ENCODE measurements at places on chromosomes 4 and X. TPM values are rescaled to one million over a fixed set of nuclear protein-coding genes. Genes with fewer than 3 reads are reported as not detected.

DNA sequence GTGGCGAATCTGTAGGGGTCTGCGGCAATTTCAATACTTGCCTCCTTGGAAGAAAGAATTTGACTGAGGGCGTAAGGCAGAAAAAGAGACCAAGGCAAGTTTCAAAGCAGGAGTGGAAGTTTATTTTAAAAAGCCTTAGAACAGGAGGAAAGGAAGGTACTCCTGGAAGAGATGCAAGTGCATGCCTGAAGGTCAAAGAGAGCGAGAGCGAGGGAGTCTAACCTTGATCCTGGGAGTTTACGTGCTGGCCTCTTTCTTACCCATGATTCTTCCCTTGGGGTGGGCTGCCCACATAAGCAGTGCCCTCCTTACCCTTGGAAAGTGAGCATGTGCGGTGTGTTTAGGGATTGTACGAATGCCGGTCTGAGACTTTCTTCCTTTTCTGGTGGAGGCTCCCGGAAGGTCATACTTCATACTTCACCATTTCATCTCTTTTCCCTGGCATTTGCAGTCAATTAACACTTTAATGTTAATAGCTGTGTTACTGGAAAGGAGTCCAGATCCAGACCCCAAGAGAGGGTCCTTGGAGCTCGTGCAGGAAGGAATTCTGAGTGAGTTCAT is 40.0 kb downstream of the ARSD start:
- no peaks in the 10 kb centered on the region for H3K27me3 ChIP-seq
- H3K4me1 ChIP-seq: no peaks in the 10 kb centered on the region
- H3K4me3 ChIP-seq: peak overlapping the region; percentile 44
- no peak for DNase-seq

Gene MYOZ2
- not detected for total RNA-seq

DNA sequence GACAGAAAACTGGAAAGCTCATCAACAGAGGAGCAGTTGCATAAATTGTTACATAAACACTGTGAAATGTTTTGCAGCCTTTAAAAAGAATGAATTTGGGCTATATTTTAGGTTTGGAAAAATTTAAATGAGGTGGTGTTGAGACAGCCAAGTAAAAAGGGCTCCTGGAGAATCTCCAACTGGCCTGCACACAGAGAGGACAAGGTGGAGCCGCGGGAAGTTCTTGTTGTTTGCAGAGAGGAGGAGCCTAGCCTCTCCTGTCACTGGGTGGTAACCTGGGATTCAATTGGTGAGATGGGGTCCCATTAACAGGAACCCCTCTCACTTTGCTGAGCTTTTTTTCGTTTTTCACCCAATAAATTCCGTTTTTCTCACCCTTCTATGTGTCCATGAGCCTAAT is 13.4 kb downstream of the GIMD1 start:
- no peaks in the 10 kb centered on the region for H3K36me3 ChIP-seq
- no peak overlapping the region for H3K27ac ChIP-seq
- no peaks in the 10 kb centered on the region for H3K4me1 ChIP-seq
- H3K27me3 ChIP-seq: no peaks in the 10 kb centered on the region

Gene SPANXC
- not detected for total RNA-seq

DNA sequence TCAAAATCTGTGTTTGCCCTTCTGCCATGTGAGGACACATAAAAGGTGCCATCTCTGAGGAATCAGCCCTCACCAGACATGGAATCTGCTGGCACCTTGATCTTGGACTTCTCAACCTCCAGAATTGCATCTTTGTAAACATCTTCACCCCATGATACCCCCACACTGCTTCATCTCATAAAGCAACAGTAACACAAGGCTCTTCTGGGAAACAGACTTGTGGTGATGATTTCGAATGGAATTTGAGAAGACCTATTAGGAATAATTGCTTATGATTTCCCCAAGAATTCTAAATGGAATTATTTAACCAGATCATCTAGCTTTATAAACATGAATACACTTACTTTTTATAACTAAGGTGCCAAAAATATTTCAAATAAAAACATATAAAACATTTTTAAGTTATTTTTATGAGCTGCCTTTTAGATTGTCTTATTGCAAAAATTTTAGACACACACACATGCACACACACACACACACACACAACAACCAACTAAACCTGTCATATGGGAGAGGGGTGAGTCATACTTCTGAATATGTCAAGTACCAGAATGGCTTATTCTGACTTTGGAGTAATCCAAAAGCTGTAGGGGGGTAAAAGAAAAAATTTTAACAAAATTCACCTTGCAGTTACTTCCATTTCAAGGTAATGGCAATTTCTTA is 82.0 kb downstream of the USP46 start:
- H3K4me3 ChIP-seq: no peak overlapping the region
- no peak for DNase-seq
- H3K27ac ChIP-seq: no peak overlapping the region
- peaks cover 4% of the 10 kb centered on the region for H3K27me3 ChIP-seq

GRCh38 chrX:138946926-138947325 is 235.4 kb upstream of the FGF13 start:
- no peak overlapping the region for H3K4me3 ChIP-seq
- no peaks in the 10 kb centered on the region for H3K36me3 ChIP-seq

Gene MAP3K15
- not detected for total RNA-seq

Gene TBX22
- total RNA-seq: not detected

- no peaks in the 10 kb centered on the region for H3K36me3 ChIP-seq
- H3K4me3 ChIP-seq: no peak overlapping the region
- H3K27me3 ChIP-seq: no peaks in the 10 kb centered on the region
- H3K4me1 ChIP-seq: no peaks in the 10 kb centered on the region
Measured at GRCh38 chr4:178738026-178738425, 1295.8 kb upstream of the AGA start.

GRCh38 chr4:1496116-1496642 is 89.9 kb upstream of the NKX1-1 start:
- DNase-seq: no peak
- H3K27me3 ChIP-seq: no peaks in the 10 kb centered on the region
- no peaks in the 10 kb centered on the region for H3K36me3 ChIP-seq
- no peak overlapping the region for H3K27ac ChIP-seq
- H3K4me3 ChIP-seq: no peak overlapping the region

- peaks cover 21% of the 10 kb centered on the region for H3K4me1 ChIP-seq
- peak; percentile 39 for DNase-seq
- H3K4me3 ChIP-seq: peak within 1 kb of the TSS; percentile 68
- H3K36me3 ChIP-seq: no peaks in the 10 kb centered on the region
Measured at GRCh38 chr4:139556071-139556723, at the start of gene SETD7. Gene SETD7, minus strand, starts transcription at chr4:139556219. Its CDS starts 82 bp downstream, at chr4:139556137.

GRCh38 chrX:34578237-34578636 is 78.8 kb downstream of the TMEM47 start:
- no peaks in the 10 kb centered on the region for H3K4me1 ChIP-seq
- no peaks in the 10 kb centered on the region for H3K36me3 ChIP-seq
- H3K27me3 ChIP-seq: no peaks in the 10 kb centered on the region
- H3K4me3 ChIP-seq: no peak overlapping the region
- no peak overlapping the region for H3K27ac ChIP-seq

GRCh38 chr4:15653864-15654592 is 1.1 kb downstream of the FBXL5 start:
- H3K36me3 ChIP-seq: no peaks in the 10 kb centered on the region
- H3K4me3 ChIP-seq: peak overlapping the region; percentile 67
- peak overlapping the region; percentile 90 for H3K27ac ChIP-seq
- DNase-seq: peak; percentile 8

- H3K4me3 ChIP-seq: no peak overlapping the region
- no peaks in the 10 kb centered on the region for H3K4me1 ChIP-seq
Measured at GRCh38 chr4:182671231-182671630, 246.0 kb downstream of the DCTD start.

- no peak overlapping the region for H3K27ac ChIP-seq
- H3K4me3 ChIP-seq: no peak overlapping the region
- DNase-seq: no peak
- H3K27me3 ChIP-seq: no peaks in the 10 kb centered on the region
- H3K36me3 ChIP-seq: no peaks in the 10 kb centered on the region
- no peaks in the 10 kb centered on the region for H3K4me1 ChIP-seq
Measured at GRCh38 chrX:17495052-17495451, 120.1 kb downstream of the NHS start.

- H3K27me3 ChIP-seq: no peaks in the 10 kb centered on the region
- H3K27ac ChIP-seq: no peak overlapping the region
- H3K36me3 ChIP-seq: no peaks in the 10 kb centered on the region
- H3K4me3 ChIP-seq: no peak overlapping the region
- H3K4me1 ChIP-seq: no peaks in the 10 kb centered on the region
Measured at GRCh38 chr4:67234296-67234695, 311.0 kb downstream of the CENPC start.

Gene MAGEE1
- total RNA-seq: 9.0 TPM

DNA sequence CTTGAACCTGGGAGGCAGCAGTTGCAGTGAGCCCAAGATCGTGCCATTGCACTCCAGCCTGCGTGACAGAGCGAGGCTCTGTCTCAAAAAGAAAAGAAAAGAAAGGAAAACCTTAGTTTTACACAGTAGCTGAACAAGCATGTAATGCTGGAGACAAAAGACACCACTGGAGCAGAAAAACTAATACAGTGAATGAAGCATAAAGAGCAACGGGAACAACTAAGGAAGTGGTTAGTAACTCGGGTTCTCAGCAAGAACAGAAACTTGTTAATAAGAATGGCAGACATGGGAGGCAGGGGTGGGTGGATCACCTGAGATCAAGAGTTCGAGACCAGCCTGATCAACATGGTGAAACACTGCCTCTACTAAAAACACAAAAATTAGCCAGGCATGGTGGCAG is 263.7 kb downstream of the FSTL5 start:
- no peak overlapping the region for H3K27ac ChIP-seq
- H3K27me3 ChIP-seq: no peaks in the 10 kb centered on the region
- no peak overlapping the region for H3K4me3 ChIP-seq
- DNase-seq: no peak
- no peaks in the 10 kb centered on the region for H3K4me1 ChIP-seq

GRCh38 chrX:148530464-148531077 is 30.2 kb downstream of the AFF2 start:
- no peaks in the 10 kb centered on the region for H3K27me3 ChIP-seq
- peak; percentile 19 for DNase-seq
- no peaks in the 10 kb centered on the region for H3K4me1 ChIP-seq
- no peak overlapping the region for H3K27ac ChIP-seq

DNA sequence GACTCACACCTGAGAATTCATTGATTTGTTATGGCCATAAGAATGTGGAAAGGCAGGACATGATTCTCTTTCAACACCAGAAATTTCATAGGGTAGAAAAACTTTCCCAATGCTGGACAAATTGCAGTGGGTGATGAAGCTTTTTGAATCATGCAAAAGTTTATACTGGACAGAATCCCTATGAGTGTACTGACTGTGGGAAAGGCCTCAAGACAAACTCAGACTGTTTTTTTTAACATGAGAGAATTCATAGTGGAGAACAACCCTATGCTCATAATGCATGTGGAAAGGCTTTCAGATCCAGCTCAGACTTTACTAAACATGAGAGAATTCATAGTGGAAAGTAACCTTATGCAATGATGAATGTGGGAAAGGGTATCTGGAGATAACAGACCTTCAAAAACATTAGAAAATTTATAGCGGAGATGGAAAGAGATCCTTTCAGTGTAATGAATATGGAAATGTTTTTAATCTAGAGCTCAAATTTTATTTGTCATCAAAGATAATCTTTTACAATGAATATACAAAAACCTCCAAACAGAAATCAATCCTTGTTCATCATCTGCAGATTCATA is 36.2 kb upstream of the MAGED1 start:
- no peak overlapping the region for H3K27ac ChIP-seq
- no peaks in the 10 kb centered on the region for H3K27me3 ChIP-seq
- H3K4me1 ChIP-seq: no peaks in the 10 kb centered on the region
- no peaks in the 10 kb centered on the region for H3K36me3 ChIP-seq

GRCh38 chr4:133869486-133869885 is 332.1 kb downstream of the PABPC4L start:
- no peaks in the 10 kb centered on the region for H3K27me3 ChIP-seq
- no peaks in the 10 kb centered on the region for H3K36me3 ChIP-seq
- no peaks in the 10 kb centered on the region for H3K4me1 ChIP-seq
- no peak overlapping the region for H3K4me3 ChIP-seq
- DNase-seq: no peak

- no peak overlapping the region for H3K27ac ChIP-seq
- no peaks in the 10 kb centered on the region for H3K27me3 ChIP-seq
- H3K4me3 ChIP-seq: no peak overlapping the region
- H3K36me3 ChIP-seq: no peaks in the 10 kb centered on the region
- DNase-seq: no peak
Measured at GRCh38 chr4:159689526-159689925, 586.6 kb downstream of the RAPGEF2 start.

Gene MXRA5
- total RNA-seq: not detected

Gene TMPRSS11F
- total RNA-seq: not detected

DNA sequence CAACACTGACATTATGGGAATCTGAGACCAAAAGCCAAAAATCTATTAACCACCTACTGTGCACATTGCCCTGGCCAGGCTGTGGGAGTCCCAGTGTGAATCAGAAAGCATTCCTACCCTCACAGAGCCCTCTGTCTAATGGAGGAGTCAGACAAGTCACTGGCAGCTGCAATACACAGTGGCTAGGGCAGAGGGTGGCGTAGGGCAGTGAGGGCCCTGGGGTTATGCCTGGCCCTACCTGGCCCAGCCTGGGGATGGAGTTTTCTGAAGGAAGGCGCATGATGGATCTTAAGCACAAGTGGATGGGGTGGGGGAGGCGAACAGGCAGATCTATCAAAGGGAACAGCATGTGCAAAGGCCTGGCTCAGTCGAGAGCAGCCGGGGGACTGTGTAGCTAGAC is 10.8 kb downstream of the JAKMIP1 start:
- H3K27me3 ChIP-seq: no peaks in the 10 kb centered on the region
- H3K4me1 ChIP-seq: no peaks in the 10 kb centered on the region
- no peak for DNase-seq
- H3K36me3 ChIP-seq: no peaks in the 10 kb centered on the region
- H3K27ac ChIP-seq: no peak overlapping the region
- no peak overlapping the region for H3K4me3 ChIP-seq

Gene GLRA2
- total RNA-seq: not detected

Measured in naive thymus-derived CD4-positive, alpha-beta T cell (primary cell).